ENCODE measurements at places on chromosomes 7 and 10. TPM values are rescaled to one million over a fixed set of nuclear protein-coding genes. Genes with fewer than 3 reads are reported as not detected.

Gene IDI2
- total RNA-seq: not detected

Gene ASZ1
- not detected for total RNA-seq

Gene C7orf57
- total RNA-seq: not detected

Gene PTF1A
- total RNA-seq: not detected

Measured in GM12878 (cell line).